ENCODE measurements at places on chromosomes 4 and X.
A peak's percentile ranks its signal among the peaks of the same experiment; 100 is the strongest.

- DNase-seq: no peak
Measured at GRCh38 chr4:23392860-23393458, 496.9 kb downstream of the PPARGC1A start.

- peak; percentile 30 for DNase-seq
Measured at GRCh38 chrX:47831788-47832187, 4.9 kb upstream of the ZNF81 start.

GRCh38 chr4:12005471-12005870 is 576.8 kb upstream of the HS3ST1 start:
- DNase-seq: no peak

DNA sequence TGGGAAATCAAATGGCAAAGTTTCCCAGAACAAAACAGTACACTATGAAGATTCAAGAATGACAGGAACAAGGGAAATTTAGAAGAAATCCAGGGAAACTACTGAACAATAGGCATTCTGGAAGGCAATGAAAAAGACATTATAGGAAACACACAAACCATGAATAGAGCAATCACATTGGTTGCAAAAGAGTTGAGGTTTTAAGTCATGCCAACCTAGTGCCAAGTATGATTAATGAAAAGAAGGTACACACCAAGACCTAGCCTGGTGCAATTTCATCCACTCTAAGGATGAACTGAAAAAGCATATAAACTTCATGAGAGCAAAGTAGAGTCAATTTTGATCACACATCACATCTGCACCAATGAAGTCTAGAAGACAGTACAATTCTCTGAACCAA is 326.9 kb downstream of the PDHA2 start:
- DNase-seq: no peak

DNA sequence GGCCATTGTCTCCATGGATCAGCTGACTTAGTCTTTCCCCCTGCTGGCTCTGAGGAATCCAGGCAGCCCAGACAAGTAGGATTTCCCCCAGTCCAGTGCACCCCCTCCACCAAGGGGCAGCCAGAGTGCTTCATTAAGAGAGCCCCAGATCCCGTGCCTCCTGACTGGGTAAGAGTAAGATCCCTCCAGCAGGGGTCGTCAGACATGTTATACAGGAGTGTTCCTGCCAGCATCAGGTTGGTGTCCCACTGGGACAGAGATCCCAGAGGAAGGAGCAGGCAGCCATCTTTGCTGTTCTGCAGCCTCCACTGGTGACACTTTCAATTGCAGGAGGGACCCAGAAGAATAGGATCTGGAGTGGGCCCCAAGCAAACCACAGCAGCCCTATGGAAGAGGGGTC is 29.0 kb upstream of the INPP4B start:
- DNase-seq: no peak

DNA sequence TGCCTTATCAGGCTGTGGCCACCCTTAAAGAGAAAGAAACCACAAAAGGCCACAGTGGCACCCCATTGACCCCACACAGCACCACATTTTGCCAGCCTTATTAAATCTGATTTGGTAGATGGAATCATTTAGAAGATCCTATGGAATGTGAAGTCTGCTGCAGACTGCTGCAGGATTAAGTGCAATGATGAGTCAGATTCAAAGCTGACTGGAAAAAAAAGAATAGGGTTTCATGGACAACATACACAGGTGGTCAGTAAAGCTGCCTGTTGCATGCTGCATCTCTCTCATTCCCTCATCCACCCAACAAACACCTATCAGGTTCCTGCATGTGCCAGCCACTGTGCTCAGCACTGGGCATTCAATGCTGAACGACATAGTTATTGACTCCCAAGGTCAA is 56.6 kb downstream of the CHST7 start:
- no peak for DNase-seq

DNA sequence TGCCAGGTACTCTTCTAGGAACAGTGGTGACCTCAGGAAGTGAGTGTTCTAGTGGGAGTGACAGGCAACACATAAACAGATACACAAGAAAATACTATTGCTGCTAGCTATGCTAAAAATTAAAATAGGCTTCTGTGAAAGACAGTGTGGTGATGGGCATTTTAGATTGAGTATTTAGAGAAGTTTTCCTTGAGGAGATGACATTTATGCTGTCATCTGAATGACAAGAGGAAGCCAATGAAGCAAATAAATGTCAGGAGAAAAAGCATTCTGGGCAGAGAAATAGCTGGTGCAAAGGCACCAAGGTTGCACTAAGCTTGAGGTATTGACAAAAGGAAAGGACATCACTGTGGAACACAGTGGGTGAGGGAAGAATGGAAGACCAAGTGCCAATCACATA is 18.0 kb downstream of the NDNF start:
- DNase-seq: no peak

Measured in central memory CD8-positive, alpha-beta T cell (primary cell).